HuH-7.5 (cell line): ENCODE measurements at places on chromosomes 1 and 21.

DNA sequence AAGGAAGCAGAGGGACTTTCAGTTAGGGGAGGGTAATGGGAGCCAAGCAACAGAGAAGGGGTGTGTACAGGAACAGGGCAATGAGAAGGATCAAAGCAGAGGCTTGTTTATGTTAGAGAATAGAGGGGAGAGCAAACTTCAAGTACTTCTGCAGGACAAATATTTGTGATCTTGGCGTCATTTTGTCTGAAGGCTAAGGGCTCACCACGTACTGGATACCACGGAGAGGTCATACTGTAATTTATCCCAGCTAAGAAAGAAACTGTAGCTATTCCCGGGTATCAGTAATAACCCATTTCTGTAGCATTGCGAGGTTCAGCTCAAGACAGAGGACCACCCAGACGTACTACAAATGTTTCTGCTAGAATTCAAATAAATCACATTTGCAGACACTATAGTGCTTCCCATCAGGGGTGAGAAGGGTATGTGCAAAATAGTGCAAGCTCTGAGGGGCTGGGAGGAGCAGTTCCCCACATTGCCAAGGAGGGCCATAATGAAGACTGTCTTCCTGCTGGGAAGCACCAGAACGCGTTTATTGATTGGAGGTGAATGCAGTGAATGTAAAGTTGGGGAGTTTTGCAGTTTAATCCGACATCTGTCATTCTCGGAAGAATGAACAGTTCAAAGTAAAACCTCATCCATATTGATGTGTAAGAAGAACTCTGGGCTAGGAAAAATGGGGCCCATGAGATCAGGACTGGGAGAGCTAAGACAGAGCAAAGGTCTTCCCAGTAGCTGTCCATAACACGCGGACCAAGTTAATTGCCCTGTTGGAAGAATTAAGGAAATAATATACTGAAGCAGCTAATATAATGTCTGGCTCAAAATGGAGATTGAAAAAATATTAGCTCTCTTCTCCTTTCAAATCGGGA lies 136.9 kb downstream of the RWDD3 start:
- DNase-seq = no peak

GRCh38 chr1:214977700-214978374 lies 104.7 kb upstream of the KCNK2 start:
- DNase-seq = no peak

- DNase-seq = peak; percentile 26
These were observed 187.1 kb upstream of the CACYBP start for GRCh38 chr1:174812656-174813055.

DNA sequence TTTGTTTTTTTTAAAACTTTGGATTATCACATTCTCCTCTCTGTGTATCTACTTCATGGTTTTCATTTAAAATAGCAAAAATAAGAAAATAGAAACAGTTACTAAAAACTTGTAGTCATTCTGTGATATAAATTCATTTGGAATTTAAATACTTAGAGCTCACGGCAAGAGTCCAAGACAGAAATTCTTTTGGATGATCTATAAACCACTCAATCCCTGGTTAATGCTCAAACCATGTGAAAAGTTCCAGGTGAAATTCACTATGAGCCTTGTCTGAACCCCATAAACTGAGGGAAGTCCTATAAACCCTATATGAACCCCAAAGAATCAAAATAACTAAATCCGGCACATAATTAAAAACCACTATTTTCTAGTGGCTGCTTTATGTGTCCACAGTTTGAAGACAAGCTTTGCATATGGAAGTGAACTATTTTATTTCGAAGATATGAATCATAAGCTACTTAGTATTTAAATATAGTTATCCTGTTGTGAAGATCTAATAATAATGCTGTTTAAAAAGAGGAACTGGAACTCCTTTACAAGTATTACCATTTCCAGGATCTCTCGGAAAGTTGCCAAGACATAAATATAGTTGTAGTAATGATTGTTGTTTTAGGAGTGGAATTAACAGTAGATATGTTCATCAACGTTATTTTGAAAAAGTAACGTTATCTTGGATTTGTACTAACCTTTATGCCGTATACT lies 163.5 kb downstream of the NFIA start:
- no peak for DNase-seq

GRCh38 chr1:242212401-242212800 lies 213.5 kb upstream of the MAP1LC3C start:
- DNase-seq = no peak

- no peak for DNase-seq
These were observed 23.0 kb downstream of the SNRNP40 start for GRCh38 chr1:31273619-31274018.

DNA sequence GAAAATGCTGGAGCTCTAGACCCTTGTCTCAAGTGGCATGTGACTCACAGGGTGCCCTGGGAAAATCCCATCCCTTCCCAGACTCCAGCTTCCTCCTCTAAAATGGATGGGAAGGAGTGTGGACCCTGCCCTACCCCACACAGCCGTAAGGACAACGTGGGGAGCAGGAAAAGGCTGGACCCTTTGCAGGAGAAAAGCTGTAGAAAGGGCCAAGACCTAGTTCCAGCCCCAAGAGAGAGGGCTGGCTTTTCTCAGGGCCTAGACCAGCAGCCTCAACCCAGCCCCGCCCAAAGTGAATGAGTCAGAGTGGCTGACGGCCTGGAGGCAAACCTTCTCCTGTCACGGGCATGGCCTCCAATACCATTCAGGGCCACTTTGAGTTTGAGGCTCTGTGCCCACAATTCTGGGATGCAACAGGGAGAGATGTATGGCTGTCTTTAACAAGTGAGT lies 1.1 kb downstream of the LAMB3 start:
- no peak for DNase-seq

GRCh38 chr1:44035726-44036408 lies 4.6 kb upstream of the SLC6A9 start:
- DNase-seq = no peak

- DNase-seq = no peak
These were observed 5.4 kb upstream of the PAFAH2 start for GRCh38 chr1:26003262-26003661.

DNA sequence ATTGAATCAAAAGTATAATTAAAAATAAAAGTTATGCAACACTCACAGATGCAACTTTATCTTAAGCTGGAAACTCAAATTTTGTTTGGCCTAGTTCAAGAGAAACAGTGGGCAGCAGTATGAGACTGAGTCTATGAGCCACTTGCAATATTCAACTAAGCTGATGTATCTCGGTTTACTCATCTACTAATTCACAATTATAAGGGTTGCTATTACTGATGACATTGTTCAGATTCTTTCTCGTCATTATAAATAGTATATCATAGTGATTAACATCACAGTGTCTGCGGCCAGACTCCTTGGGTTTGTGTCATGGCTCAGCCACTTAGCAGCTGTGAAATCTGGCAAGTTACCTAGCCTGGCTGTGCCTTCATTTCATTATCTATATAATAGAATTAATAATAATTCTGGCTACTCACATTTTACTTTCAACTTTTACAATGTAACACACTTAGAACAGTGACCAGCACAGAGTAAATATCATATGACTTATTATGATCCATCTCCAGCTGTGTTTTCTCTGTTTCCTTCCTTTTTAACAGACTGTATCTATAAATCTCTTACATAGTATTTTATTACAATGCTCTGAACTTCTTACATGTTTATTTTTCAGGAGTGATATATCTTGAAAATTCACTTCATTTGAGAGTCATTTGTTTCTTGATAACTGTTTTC lies 194.3 kb upstream of the RGS18 start:
- no peak for DNase-seq

DNA sequence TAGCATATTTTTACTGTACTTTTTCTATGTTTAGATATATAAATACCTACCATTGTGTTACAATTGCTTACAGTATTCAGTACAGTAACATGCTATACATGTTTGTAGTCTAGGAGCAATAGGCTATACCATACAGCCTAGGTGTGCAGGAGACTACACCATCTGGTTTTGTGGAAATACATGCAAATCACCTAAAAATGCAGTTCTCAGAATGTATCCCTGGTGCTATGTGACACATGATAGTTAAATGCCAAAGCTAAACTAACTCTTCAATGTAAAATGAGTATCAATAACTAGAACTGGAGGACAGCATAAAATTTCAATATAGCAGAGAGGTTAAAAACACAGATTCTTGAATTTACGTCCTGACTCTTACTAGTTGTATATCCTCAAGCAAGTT lies 14.8 kb downstream of the NUCKS1 start:
- DNase-seq = no peak

DNA sequence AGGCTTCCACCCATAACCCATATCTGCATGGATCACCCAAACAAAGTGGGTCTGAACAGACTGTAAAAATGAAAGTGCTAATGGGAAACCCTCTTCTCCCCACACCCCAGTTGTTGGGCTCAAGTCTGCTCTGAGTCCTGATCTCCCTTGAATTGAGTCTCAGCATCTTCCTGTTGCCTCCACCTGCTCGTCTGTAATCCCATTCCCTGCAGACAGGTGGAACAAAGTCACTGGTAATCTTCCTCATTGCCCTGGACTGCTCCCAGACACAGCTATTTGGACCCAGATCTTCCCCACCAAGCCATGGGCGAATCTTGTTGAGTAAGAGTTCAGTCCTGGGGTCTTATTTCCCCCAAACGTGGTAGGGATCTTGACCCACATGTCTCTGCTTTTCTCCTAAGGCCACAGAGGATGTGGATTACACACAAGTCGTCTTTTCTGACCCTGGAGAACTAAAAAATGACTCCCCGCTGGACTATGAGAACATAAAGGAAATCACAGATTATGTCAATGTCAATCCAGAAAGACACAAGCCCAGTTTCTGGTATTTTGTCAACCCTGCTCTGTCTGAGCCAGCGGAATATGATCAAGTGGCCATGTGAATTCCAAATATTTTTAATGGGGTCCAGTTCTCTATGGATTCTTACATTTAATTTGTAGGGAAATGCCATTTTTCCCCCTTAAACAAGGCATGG lies 15.7 kb downstream of the AVPR1B start:
- no peak for DNase-seq
